ENCODE measurements at places on chromosomes 1 and 21.
A peak's percentile ranks its signal among the peaks of the same experiment; 100 is the strongest.

DNA sequence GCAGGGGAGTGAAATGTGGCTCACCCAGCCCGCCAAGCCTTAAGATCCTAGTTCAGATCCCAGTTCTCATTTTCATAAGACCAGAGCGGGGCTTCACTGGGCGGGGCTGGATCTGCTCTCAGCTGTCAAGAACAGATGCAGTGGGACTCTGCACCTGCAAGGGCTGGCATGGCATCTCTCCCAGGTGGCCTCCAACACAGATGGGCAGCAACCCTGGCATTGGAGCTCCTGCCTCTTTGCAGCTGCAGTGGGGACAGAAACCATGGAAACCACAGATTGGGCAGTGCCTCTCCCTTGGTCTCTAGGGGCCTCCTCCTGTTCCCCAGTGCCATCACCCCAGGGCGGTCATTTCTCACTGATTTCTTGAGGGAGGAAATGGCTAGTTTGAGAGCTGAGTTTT lies 267.7 kb downstream of the PRDM2 start:
- no peak for DNase-seq

DNA sequence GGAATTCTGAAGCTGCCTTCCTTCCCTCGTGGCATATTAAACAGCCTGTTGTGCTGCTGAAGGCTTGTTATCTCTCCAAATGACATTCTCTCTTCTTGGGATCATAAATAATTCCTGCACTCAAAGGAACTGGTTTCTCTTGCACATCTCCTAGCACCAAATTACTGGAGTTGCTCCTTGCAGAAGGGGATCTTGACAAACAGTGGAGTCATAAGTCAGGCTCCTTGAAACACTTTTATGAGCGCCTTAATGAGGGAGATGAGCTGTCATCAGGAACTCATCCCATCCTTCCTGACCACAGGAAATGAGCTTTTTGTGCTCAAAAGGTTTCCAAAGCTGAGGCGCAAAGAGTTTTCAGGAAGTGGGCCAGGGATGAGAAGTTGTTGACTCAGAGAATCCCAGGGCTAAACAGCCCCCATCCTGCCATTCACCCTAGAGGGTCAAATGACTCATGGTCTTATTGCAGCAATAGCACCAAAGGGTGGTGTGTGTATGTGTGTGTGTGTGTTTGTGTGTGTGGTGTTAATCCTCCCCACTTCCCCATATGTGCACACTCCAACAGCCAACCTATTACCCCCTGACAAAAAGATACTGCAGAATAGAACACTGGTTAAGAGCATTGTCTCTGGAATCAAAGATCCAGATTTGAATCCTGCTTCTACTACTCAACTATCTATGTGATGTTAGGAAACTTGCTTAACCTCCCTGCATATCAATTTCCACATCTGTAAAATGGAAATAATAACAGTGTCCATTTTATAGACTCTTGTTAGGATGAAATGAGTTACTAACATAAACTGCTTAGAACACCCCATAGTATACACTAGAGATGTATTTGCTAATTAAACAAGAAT lies 2.8 kb upstream of the PHC2 start:
- DNase-seq, result peak; percentile 91

DNA sequence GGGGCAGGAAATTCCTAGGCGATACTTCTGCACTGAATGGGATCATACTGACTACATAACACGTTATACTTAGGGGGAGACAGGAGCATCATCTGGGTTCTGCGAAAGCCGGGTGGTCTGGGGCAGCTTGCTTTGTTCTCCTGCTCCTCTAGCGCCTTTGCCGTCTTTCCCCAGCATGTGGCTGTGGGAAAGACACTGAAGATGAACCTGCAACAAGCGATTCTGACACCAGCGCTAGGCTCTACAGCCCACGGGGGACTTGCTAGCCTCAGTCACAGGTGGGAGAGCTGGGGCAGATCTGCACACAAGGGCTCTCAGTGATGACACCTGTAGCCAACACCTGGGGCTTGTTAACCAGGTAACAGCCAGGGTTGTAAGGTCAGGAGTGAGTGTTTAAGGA lies 51.8 kb downstream of the CD46 start:
- DNase-seq, result no peak

GRCh38 chr21:21039624-21040170 lies 41.5 kb downstream of the NCAM2 start:
- no peak for DNase-seq

DNA sequence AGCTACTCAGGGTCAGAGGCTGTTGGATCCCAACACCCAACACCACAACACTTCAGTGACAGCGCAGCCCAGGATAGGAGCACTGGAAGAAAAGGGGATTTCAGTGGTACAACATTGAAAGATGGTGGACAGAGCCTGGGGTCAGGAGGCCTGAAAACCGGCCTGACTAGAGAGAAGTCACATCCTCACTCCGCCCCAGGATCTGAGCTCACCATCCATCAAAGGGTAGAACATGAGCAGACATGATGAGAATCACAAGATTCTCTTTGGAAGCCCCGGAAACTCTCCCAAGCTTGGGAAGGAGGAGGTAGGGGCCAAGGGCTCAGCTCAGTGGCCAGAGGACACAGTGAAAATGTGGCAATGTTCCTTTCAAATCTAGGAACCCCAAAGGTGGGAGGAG lies 271.3 kb downstream of the NPHP4 start:
- DNase-seq, result no peak

GRCh38 chr1:202156590-202156989 lies 3.8 kb downstream of the PTPN7 start:
- no peak for DNase-seq

- DNase-seq, result no peak
These were observed 168.8 kb downstream of the CYYR1 start for GRCh38 chr21:26404288-26404687.

DNA sequence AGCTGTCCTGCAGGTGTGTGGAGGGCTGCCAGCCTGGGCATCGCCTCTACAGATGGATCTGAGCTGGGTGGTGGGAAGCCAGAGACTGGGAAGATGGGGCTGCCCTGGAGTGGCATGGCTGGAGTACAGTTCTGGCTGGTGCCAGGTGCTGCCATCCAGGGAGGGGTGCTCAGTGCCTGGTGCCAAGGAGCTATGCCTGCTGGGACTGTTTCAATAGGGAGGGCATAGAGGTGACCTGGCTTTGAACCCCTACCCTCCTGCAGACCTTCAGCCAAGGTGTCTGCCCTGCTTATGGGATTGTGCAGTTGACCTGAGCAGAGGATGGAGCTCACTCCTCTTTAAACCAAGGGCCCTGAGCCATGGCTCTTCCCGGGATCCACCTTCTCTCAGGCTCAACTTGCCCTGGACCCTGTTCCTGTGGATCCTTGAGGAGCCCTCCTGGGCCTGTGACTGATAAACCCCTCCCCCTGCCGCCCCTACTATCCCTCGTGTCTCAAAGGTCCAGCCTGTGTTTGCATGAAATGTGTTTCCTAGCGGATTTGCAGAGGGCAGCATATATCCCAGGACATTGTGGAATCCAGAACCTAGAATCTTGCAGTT lies 48.7 kb downstream of the PTPRU start:
- no peak for DNase-seq

DNA sequence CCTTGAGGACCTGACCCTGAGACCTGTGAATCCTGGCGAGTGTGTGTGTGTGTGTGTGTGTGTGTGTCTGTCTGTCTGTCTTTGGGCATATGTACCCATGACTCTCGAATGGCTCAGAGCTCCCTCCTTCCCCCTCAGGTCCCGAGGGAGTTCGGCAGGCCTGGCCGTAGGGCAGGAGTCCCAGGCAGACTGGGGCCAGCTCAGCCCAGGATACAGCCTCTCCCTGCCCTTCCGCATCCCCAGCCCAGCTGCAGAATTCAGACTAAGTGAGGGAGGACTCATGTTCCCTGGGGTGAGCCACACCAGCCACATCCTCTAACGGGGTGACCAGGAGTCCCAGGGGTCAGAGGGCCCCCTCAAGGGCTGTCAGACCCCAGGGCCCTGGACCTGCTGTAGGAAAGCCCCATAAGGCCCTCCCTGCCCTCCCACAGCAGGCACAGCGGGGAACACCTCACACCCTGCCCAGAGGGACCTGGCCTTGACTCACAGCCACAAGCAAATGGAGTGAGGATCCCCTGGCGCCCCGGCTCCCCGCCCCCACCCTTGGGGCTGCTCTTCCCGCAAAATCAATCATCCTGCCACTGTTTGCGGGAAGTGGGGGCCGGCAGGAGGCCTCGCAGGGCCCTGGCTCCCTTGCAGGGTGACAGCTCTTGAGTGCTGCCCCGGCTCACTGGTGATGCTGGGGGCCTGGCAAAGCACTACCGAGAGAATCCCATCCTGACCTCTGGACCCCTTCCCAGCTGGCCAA lies 101.7 kb upstream of the CASZ1 start:
- no peak for DNase-seq

Measured in brain pericyte (primary cell).